Stimulated activated CD8-positive, alpha-beta memory T cell treated with anti-CD3 and anti-CD28 coated beads, Interleukin-7, amount 100 ng/mL, for 24 hours (primary cell): ENCODE measurements at places on chromosomes 7 and 10.

GRCh38 chr10:31776159-31776558 is 152.5 kb downstream of the ARHGAP12 start:
- no peak for DNase-seq

DNA sequence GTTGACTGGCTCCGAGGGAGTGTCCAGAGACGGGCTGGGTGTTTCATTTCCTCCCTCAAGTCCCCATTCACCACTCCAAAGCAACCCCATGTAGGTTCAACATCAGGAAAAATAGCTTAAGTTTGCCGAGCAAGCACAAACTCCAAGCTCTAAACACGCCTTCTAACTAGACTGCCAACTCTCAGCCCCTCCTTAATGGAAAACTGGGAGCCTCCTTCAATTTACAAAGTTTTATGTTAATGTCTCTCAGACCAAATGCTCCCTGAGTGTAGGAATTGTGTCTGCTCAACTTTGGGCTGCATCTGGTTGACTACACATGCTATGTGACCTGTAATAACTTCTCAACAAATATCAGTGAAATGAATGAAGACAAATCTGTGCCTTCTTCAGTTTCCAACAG is 87.5 kb downstream of the FAM204A start:
- DNase-seq: no peak

DNA sequence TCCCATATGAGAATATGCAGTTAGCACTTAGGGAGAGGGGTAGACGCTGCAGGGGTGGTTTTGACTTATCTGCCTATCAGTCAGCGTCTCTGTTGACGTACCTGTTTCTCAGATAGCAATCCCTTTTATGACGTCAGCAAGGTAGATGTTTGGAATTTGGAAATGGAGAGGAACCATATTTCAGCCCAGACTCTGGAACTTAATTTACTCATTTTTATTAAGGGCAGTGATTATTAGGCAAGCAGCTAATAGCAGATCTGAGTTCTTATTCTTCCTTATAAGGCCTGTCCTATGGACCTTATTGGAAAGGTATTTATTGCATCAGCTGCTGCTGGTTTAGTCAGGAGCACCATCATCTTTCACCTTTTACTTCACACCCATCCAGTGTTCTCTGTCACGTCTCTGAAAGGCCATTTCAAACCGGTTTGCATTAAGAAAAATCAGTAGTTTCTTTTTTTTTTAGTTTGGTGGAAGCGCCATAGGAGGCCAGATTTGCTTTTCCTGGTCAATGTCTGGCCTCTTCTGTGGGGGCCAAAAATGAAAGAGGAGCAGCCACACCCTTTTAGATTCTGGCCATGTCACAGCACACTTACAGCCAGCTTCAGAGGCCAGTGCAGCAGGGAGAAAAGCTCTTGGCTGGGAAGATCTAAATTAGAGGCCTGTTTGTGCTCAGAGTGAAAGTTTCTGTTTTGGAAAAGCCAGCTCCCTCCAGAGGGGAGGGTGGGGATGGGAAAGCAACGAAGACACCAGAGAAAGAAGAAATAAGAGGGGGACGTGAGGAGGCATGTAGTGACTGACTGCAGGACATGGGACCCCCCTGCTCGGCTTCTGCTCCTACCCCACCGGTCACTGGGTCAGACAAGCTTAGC is 146.3 kb downstream of the TCF7L2 start:
- DNase-seq: no peak

DNA sequence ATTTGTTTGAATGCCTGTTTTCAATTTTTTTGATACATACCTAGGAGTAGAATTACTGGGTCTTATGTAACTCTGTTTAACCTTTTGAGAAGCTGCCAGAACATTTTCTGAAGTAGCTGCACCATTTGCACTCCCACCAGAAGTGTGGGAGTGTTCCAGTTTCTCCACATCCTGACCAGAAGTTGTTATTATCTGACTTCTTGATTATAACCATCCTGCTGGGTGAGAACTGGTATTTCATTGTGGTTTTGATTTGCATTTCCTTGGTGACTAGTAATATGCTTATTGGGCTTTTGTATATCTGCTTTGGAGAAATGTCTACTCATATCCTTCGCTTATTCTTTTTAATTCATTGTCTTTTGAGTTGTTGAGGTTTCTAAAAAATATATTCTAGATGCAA is 117.2 kb upstream of the GLCCI1 start:
- DNase-seq: no peak

GRCh38 chr7:27430105-27430504 is 187.5 kb downstream of the EVX1 start:
- DNase-seq: no peak

- no peak for DNase-seq
Observed at GRCh38 chr10:66102756-66103155, 823.1 kb upstream of the LRRTM3 start.
